ENCODE measurements at places on chromosomes 2 and 18.

GRCh38 chr2:38106405-38107094 is 30.6 kb upstream of the CYP1B1 start:
- no peak for DNase-seq

DNA sequence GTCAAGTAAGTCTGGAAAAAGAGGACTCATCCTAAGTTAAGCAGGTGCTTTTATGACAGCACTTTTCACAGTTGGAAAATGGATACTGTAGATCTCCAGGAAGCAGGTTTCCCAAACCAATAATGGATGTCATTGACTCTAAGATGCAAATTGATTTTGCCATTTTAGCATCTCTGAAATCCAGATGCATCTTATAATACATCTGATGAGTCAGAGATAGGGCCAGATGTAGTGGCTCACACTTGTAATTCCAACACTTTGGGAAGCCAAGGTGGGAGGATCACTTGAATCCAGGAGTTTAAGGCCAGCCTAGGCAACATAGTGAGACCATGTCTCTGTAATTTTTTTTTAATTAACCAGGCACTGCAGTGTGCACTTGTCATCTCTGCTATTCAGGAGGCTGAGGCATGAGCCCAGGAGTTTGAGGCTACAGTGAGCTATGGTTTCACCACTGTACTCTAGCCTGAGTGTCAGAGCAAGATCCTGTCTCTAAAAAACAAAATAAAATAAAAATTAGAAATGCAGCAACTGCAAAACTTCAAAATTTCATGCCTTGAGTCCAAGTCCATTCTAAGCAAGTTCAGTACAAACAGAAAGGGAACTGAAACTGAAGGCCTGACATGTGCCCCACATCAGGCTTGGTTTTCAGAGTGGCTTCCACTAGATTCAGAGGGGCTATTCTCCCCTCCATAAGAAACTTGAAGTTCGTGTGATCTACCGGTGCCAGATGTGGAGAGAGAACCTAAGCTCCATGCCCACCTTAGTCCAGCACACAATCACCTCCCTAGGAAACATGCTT is 267.8 kb upstream of the NCKAP5 start:
- DNase-seq = no peak

- no peak for DNase-seq
Observed at GRCh38 chr18:4101009-4101408, 354.1 kb downstream of the DLGAP1 start.

DNA sequence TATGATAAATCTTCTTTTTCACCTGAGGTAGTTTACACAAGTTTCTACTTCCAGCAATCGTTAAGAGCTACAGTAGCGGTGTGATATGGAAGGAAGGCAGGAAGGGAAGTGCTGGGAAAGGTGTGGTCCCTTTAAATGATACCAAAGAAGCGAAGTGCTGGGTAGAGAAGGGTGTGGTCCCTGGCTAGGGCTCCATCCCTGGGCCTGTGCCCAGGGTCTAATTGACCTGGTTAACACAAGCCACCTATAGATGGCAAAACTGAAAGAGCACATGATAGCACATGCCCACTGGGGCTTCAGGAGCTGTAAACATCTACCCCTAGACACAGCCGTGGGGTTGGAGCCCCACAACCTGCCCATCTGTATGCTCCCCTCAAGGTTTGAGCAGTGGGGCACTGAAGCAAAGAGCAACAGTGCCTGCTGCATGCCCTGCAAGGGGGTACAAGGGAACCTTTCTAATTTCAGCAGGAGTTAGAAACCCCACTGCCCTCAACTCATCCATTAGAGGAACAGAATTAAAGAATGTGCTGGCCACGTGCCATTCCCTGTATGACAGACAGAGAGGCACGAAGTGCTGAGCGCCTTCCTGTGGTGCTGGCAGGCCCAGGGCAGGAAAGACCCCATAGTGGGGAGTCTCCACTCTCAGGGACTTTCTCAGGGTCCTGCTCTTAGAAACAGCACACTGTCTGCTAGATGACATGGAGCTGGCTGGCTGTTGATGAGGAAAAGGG is 153.1 kb upstream of the LMAN1 start:
- DNase-seq = no peak

DNA sequence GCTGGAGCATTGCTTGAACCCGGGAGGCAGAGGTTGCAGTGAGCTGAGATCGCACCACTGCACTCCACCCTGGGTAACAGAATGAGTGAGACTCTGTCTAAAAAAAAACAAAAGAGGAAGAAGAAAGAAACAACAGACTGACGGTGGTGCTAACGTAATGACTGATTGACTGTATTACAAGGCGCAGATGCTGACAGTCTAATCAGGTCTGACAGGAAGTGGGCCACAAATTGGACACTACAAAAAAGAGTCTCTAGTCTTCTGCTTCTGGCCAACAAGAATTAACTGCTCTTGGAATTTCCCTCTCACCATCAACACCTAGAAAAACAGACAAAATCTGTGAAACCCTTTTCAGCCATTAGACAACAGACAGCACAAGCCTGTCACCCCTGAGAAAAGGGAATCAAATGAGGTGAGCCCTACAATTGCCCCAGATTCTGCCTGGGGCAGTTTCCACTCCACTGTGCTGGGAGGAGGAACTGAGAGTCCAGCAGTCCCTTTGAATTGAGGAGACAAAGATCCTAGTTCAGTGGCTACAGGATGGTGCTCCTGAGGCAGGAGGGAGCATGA is 43.3 kb downstream of the SNED1 start:
- DNase-seq = no peak

Measured in stimulated activated CD4-positive, alpha-beta T cell treated with anti-CD3 and anti-CD28 coated beads, Interleukin-4, amount 100 ng/mL, for 1 hour (primary cell).